Karpas-422 (cell line): ENCODE measurements at places on chromosomes 7 and 10.
A peak's percentile ranks its signal among the peaks of the same experiment; 100 is the strongest.

- DNase-seq = no peak
Observed at GRCh38 chr7:105707381-105707780, 126.1 kb upstream of the EFCAB10 start.

- DNase-seq = no peak
Observed at GRCh38 chr7:81244224-81244623, 325.4 kb upstream of the SEMA3C start.

DNA sequence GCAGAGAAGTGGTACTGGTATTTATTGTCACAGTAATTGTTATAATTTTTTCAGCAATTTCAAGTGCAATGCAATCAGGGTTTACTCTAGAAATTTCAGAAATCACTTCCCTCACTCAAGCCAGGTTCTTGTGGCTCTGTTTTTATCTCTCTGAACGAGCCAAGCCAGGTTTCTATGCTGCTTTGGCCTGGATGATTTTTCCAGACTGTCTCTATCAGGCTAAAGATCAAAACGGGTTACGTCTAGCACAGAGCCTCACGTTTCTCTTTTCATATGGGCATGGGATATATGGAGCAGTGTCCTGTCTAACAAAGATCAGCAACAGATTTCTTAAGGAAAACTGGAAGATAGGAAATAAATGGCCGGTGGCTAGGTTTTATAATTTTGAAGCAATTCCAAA lies 1105.3 kb downstream of the NRG3 start:
- DNase-seq = no peak

GRCh38 chr7:104529567-104529966 lies 201.2 kb downstream of the LHFPL3 start:
- no peak for DNase-seq

GRCh38 chr7:128783143-128783861 lies 7.7 kb upstream of the OPN1SW start:
- peak; percentile 76 for DNase-seq

GRCh38 chr10:63515002-63515763 lies 6.0 kb upstream of the REEP3 start:
- no peak for DNase-seq

DNA sequence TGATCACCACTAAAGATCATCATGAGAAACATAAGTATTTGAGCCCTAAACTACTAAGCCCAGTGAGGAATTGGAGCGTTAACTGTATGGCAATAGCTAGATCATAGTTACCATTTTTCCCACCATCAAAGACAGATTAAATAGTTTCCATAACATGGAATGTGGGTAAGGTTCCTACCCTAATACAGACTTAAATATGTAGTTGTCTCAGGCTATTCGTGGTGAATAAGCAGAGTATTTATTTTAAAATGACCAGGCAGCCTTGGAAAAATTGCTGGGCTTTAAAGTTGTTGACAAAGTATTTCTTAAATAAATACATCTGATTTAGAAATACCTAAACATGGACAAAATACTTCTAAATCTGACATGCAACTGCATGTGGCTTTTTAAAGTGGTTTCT lies 106.8 kb downstream of the NT5C2 start:
- no peak for DNase-seq

GRCh38 chr7:116708248-116708647 lies 36.3 kb downstream of the MET start:
- no peak for DNase-seq
